T-helper 17 cell (primary cell): ENCODE measurements at places on chromosomes 7 and 10.

- peaks cover 21% of the 10 kb centered on the region for H3K27me3 ChIP-seq
- DNase-seq: no peak
- no peak overlapping the region for H3K4me3 ChIP-seq
These were observed 205.7 kb downstream of the PARD3 start for GRCh38 chr10:34609287-34609940.

DNA sequence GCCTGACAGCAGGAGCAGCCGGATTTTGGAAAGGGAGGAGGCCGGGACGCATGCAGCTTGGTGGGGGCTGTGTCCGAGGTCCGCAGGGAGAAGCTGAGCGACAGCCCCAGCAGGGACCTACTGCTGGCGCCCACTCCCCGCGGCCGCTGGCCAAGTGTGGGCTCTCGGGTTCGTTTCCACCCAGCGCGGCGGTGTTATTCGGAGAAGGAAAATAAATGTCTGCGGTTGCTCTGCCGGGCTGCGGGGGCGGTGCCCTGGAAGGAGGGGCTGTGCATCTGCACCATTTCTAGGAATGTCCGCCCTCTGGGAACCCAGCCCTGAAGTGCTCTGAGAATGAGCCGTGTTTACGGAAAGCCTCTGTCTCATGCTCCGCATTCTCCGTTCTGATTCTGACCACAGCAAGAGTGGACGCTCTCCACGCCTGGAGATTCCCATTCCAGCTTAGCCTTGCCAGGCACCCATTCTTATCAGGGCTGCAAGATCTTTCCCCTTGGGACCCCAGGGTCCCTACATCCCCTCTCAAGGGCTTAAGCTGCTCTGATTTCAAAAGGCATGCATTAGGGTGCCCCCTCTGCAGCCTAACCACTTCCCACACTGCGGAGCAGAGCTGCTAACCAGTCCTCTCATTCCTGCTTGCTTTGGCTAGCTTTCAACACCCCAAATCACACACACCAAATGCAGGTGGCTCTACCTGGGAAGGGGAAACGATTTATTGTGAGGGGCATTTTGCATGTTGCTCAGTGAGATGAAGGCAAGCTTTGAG is 256.6 kb upstream of the GLI3 start:
- peak overlapping the region; percentile 34 for H3K4me3 ChIP-seq
- no peaks in the 10 kb centered on the region for H3K4me1 ChIP-seq
- no peaks in the 10 kb centered on the region for H3K36me3 ChIP-seq
- no peak for DNase-seq
- H3K27me3 ChIP-seq: peaks cover 6% of the 10 kb centered on the region
- H3K27ac ChIP-seq: no peak overlapping the region

DNA sequence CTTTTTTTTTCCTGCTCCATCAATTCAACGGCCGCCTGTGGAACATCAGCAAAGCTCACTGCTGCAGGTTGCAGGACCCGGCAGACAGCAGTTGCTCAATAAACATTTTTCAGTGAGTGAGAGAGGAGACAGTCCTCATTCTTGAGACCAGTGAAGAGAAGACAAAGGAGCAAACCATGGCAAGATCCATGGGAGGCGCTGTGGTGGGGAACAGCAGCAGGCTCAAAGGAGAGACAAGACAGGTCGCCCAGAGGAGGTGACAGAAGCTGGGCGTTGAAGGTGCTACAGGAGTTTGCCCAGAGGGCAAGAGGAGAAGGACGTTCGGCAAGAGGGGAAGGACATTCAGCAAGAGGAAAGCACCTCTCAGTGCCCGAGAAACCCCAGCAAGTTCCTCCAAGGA is 74.5 kb upstream of the FGFR2 start:
- H3K27me3 ChIP-seq: peaks cover 23% of the 10 kb centered on the region
- no peak overlapping the region for H3K4me3 ChIP-seq
- peaks cover 3% of the 10 kb centered on the region for H3K36me3 ChIP-seq
- DNase-seq: no peak
- H3K4me1 ChIP-seq: no peaks in the 10 kb centered on the region

DNA sequence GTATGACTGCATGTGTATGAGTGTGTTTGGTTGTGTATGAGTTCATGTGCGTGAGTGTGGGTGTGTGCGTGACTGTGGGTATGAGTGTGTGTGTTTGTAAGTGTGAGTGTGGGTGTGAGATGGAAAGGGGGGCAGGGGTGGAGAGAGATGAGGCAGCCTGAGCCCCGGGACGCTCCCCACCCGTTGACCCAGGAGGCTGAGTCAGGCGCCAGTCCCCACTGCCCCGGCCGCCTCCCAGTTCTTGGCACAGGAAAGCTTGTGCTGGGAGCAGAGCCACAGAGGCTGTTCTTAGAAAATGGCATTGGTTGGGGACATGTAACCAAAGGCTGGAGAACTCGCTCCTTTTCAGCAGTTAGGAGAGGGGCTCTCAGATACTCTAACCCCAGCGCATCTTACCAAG is 27.8 kb upstream of the NUB1 start:
- H3K36me3 ChIP-seq: no peaks in the 10 kb centered on the region
- no peak for DNase-seq
- H3K4me3 ChIP-seq: no peak overlapping the region
- H3K27me3 ChIP-seq: no peaks in the 10 kb centered on the region
- H3K4me1 ChIP-seq: peaks cover 2% of the 10 kb centered on the region

DNA sequence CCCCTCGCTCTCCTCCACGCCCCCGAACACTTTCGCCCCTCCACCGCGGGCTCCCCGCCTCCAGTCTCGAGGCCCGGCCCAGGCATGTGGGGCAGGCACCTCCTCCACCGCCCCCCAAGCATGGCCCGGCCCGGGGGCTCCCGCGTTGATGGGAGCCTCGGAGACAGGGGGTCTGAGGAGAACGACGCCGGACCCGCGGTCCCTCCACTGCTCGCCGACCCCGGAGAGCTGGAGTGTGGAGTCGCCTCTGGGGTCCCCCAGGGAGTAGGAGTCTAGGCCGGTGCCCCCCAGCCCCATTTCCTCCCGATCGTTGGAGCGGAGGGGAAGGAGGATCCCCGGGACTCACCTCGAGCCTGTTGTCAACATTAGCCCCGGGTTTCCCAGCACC is 206 bp downstream of the UPF2 start:
- H3K27ac ChIP-seq: peak overlapping the region; percentile 99
- H3K4me1 ChIP-seq: peaks cover 25% of the 10 kb centered on the region
- no peaks in the 10 kb centered on the region for H3K27me3 ChIP-seq
- H3K4me3 ChIP-seq: peak overlapping the region; percentile 99
- peaks cover 6% of the 10 kb centered on the region for H3K36me3 ChIP-seq
- peak; percentile 36 for DNase-seq

DNA sequence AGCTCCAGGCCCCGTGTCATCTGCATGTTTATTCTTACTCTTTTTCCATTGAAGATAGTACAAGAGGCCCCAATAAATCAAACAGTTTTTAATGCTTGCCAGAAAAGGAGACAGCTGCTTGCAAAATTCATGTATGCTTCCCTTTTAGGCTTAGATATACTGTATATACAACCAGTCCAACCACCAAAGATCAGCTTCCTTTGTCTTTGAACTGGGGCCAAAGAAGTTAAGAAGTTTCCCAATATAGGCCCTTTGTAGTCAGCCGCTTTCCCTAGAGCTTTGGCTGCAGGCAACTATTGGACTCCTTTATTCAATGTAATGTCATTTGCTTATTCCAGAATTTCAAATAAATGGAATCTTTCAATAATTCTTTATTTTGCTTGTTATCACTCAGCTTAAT is 1395.0 kb downstream of the GATA3 start:
- H3K27ac ChIP-seq: no peak overlapping the region
- no peaks in the 10 kb centered on the region for H3K4me1 ChIP-seq
- H3K27me3 ChIP-seq: no peaks in the 10 kb centered on the region
- no peak for DNase-seq
- no peaks in the 10 kb centered on the region for H3K36me3 ChIP-seq

DNA sequence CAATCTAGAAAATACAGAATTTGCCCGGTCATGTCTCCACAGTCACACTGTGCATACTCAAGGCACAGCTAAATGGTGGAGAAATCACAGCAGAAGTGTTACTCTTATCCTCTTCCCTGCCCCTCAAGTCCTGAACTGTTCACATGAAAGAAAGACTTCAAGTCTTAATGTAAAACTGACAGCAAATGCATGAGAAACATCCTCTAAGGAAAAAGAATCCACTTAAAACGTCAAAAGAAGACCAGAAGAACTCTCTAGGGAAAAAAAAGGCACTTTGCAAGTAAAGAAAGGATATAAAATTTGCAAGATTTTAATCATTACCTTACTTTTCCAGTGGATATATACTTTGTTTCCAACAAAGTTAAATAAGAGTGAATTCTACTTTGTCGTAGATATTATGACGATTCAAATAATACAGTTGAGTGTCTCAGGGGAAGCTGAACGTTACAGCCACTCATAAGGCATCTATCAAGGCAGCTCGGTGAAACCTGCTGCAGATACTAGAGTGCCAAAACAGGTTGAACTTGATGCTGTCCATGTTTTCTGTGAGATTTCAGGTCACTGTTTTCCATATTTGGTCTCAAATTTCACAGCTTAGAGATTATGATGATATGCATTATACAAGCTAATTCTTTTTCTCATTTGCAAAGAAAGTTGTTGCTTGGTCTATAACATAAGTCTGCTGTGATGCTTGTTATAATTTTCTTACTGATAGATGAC is 155.0 kb downstream of the CTTNBP2 start:
- no peaks in the 10 kb centered on the region for H3K36me3 ChIP-seq
- H3K4me1 ChIP-seq: no peaks in the 10 kb centered on the region
- peaks cover 5% of the 10 kb centered on the region for H3K27me3 ChIP-seq
- DNase-seq: no peak
- H3K27ac ChIP-seq: no peak overlapping the region

- H3K4me1 ChIP-seq: peaks cover 12% of the 10 kb centered on the region
- peaks cover 51% of the 10 kb centered on the region for H3K27me3 ChIP-seq
- H3K27ac ChIP-seq: no peak overlapping the region
These were observed 58.2 kb upstream of the BET1 start for GRCh38 chr7:94062372-94062771.

DNA sequence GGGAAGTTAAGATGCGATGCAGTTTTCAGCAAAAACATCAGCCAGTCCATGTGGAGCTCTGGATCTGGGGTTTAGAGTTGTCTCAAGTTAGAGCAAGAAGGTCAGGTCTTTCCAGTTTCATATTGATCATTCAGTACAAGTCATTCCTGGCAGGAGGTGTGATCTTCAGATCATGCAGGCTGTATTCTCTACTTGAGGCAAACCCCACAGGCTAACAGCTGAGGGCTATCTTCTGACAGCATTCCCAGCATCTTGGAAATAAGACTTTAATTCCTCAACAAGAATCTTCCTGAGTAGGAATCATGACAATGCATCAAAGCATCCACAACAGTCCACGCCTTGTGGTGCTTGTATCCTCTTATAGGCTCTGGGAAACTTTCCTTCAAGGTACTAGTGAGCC is 94.9 kb upstream of the ZNF438 start:
- no peaks in the 10 kb centered on the region for H3K36me3 ChIP-seq
- peaks cover 10% of the 10 kb centered on the region for H3K27me3 ChIP-seq
- H3K27ac ChIP-seq: no peak overlapping the region
- no peak for DNase-seq
- H3K4me3 ChIP-seq: no peak overlapping the region

- H3K27ac ChIP-seq: peak overlapping the region; percentile 70
- DNase-seq: no peak
- no peaks in the 10 kb centered on the region for H3K27me3 ChIP-seq
- H3K36me3 ChIP-seq: no peaks in the 10 kb centered on the region
- H3K4me3 ChIP-seq: no peak overlapping the region
- H3K4me1 ChIP-seq: peaks cover 26% of the 10 kb centered on the region
These were observed 140.5 kb downstream of the CAMK1D start for GRCh38 chr10:12489806-12490205.

DNA sequence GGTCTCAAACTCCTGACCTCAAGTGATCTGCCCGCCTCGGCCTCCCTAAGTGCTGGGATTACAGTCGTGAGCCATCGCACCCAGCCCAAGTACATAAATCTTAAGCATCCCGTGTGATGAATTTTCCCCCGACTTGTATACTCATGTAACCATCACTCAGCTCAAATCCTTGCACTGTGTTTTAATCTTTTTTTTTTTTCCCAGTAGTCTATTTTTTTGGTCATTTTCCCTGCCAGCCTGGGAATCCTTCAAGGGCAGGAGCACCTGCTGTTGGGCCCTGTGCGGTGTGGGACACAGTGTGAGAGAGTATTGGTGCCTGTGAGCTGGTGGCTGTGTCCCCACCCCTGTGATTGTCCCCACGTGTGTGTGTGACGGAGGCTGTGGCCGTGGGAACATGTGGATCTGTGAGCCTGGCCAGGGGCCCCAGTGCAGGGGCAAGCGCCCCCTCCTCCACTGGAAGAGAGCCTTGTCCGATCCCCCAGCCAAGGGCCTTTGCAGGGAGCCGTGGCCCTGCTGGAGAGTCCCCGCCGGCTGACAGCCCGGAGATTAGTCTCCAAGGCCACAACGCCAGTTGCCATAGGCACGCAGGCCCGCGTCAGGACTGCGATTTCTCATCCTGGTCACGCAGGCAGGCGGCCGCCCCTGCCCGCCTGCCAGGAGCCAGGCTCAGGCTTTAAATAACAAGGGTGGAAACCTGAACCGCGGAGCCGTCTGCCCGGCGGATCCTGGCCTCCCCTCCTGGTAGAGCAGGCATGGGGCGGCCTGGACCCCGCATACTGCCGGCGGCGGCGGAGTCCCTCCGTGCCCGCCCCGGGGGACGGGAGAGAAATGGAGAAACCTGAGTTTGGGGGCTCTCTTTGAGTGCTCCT is 26.5 kb downstream of the GTF2IRD1 start:
- no peaks in the 10 kb centered on the region for H3K36me3 ChIP-seq
- no peak for DNase-seq
- no peak overlapping the region for H3K4me3 ChIP-seq
- H3K27me3 ChIP-seq: peaks cover 8% of the 10 kb centered on the region
- H3K27ac ChIP-seq: no peak overlapping the region
